A549 treated with CORT108297 at 1 μM for 4 hours (cell line): ENCODE measurements at places on chromosomes 6 and 20. TPM values are rescaled to one million over a fixed set of nuclear protein-coding genes. Genes with fewer than 3 reads are reported as not detected.

TMEM244 gene
- not detected in 5 replicates for total RNA-seq

CLDN20 gene
- not detected in 5 replicates for total RNA-seq

EYA2 gene
- total RNA-seq: 2.0 to 3.3 TPM (median 2.9 TPM) in 5 replicates

C4B gene
- total RNA-seq: 0.46 to 1.7 TPM (median 0.76 TPM) in 5 replicates

ZNF391 gene
- total RNA-seq: 0.23 to 0.30 TPM (median 0.26 TPM) in 5 replicates

SLC22A16 gene
- not detected in 5 replicates for total RNA-seq

CLVS2 gene
- total RNA-seq: 0.08 to 0.16 TPM (median 0.14 TPM) in 5 replicates

MRPL14 gene
- 58.4 to 75.2 TPM (median 73.2 TPM) in 5 replicates for total RNA-seq

RIMS4 gene
- 1.2 to 1.9 TPM (median 1.5 TPM) in 5 replicates for total RNA-seq

PPARD gene
- total RNA-seq: 4.8 to 6.9 TPM (median 6.3 TPM) in 5 replicates

SNRPB2 gene
- 117 to 163 TPM (median 124 TPM) in 5 replicates for total RNA-seq

FUT9 gene
- total RNA-seq: not detected in 5 replicates

PPP1R16B gene
- total RNA-seq: 0.12 to 0.22 TPM (median 0.14 TPM) in 5 replicates

PAK5 gene
- not detected in 5 replicates for total RNA-seq

KIZ gene
- 3.7 to 6.1 TPM (median 4.7 TPM) in 5 replicates for total RNA-seq

SGK1 gene
- 38.2 to 62.7 TPM (median 43.0 TPM) in 5 replicates for total RNA-seq

PREX1 gene
- 9.8 to 13.8 TPM (median 11.5 TPM) in 5 replicates for total RNA-seq

BTNL2 gene
- not detected in 5 replicates for total RNA-seq

HLA-DRB5 gene
- total RNA-seq: not detected in 5 replicates

GPSM3 gene
- total RNA-seq: 0.31 to 0.43 TPM (median 0.38 TPM) in 5 replicates

EIF2S2 gene
- total RNA-seq: 93.0 to 135 TPM (median 96.9 TPM) in 5 replicates

ZDHHC14 gene
- 2.9 to 4.5 TPM (median 3.4 TPM) in 5 replicates for total RNA-seq
